D721Med (cell line): ENCODE measurements at places on chromosomes 12 and 14.

DNA sequence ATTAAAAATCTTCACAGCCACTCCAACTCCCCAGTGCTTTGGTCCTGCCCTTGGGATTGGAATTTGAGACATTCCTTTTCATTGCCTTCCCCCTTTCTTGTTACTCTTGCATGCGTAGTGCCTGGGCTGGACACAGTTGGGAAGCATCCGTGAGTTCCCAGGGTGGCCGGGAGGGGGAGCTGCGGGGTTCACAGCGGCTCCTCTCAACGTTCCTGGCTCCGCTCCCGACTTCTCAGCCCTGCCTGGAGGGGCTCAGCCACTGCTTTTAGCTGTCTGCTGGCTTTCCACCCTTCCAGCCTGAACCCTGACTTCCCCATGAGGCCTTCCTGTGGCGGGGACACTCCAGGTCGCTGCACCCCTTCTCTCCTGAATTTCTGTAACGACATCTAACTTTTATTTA is 3.2 kb downstream of the TEX52 start:
- DNase-seq = peak; percentile 88

DNA sequence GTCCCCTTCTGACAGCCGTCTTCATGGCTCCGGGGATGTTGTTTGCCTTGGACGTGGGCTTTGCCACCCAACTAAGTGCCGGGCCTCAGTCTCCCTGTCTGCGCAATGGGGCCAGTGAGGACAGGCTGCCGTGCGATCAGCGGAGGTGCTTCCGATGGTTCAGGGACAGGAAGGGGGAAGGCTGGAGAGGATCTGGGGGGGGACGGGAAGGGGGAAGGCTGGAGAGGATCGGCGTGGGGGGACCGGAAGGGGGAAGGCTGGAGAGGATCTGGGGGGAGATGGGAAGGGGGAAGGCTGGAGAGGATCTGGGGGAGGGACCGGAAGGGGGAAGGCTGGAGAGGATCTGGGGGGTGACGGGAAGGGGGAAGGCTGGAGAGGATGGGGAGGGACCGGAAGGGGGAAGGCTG is 3.4 kb downstream of the MMP17 start:
- DNase-seq = no peak

DNA sequence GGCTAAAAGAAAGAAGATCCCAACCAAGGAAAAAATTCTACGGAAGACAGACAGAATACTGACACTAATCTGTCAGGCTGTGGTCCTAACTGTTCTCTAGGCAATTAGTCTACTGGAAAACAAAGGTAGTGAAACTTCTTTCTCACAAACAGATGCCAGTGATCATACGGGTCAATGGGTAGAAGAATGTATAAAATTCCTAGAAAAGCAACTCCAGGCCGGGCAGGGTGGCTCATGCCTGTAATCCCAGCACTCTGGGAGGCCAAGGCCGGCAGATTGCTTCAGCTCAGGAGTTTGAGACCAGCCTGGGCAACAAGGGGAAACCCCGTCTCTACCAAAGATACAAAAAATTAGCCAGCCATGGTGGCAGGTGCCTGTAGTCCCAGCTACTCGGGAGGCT is 64.8 kb downstream of the HECTD4 start:
- no peak for DNase-seq

GRCh38 chr14:49961270-49962222 is 68.7 kb downstream of the ARF6 start:
- DNase-seq = no peak

DNA sequence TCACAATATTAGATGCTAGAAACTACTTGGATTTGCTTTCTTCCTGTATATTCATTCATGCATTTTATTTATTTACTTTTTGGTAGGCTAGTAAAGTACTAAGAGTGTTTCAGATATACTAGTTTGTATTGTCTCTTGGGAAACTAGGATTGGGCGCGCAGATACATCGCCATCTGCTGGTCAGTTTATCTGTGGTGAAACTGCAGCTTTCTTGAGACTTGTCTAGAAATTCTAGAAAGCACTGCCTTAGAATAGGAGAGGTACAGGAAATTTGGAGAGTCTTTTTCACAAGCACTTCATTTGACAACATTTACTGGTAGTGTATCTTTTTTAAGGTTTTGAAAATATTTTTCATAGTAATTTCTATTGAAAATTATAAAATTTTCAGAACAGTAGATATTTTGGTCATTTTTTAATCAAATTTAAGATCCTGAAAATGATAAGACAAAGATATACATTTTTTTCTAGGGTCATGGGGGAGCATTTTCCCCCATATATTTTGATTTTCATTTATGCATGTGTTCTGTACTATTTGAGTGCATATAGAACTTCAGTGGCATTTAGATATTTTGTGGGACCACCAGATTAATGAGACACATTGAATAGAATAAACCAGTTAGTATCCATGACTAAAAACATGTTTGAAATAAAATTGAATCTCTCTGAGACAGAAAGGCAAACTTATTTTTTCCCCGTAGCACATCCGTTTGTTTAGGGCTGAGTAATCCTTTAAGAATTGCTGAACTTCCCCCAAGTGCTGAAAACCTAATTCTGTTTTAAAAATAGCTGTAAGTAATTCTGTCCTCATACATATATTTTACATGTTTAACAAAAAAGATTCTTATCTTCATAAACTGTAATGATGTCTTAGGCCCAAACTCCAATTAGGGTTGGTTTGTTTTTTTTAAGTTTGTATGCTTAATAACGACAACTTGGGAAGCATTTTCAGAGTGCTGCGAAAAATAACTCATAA is 44.5 kb downstream of the SLC38A6 start:
- DNase-seq = no peak

DNA sequence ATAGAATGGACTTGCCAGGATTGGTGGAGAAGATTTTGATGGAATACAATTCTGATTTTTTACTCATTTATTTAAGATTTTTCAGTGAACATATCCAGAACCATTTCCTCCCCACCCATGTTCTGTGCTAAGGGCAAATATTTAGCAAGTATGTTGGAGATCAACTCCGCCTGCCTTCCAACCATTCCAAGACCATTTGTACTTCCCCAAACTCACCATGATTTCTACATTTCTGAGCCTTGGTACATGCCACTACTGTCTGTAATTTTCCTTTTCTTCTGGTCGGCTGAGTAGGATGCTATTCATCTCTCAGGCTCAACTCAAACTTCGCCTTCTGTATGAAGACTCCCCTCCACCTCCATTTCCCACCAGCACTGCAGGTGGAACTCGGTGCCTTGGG is 150.6 kb downstream of the NTF3 start:
- DNase-seq = no peak
